Left renal cortex interstitium (tissue), 4 donors: ENCODE measurements at places on chromosomes 16 and 17.

DNA sequence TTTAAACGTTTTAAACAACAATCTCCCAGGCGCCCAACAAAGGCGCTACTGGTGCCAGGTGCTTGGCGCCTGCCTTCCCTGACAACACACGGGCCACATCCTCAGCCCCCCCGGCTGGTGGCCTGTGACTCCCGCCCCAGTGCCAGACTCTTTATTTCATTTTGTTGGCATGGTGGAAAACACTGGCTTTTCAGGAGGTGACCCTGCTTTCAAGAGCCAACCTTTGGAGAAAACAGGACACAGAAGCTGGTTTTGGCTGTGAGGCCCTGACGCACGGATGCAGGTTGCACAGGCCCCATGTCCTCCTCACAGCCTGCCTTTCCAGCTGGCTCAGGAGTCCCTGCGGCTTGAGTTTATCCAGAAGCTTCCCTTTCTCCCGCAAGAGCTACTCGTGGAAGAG, 100.0 kb downstream of the METRNL start:
- DNase-seq = no peak

DNA sequence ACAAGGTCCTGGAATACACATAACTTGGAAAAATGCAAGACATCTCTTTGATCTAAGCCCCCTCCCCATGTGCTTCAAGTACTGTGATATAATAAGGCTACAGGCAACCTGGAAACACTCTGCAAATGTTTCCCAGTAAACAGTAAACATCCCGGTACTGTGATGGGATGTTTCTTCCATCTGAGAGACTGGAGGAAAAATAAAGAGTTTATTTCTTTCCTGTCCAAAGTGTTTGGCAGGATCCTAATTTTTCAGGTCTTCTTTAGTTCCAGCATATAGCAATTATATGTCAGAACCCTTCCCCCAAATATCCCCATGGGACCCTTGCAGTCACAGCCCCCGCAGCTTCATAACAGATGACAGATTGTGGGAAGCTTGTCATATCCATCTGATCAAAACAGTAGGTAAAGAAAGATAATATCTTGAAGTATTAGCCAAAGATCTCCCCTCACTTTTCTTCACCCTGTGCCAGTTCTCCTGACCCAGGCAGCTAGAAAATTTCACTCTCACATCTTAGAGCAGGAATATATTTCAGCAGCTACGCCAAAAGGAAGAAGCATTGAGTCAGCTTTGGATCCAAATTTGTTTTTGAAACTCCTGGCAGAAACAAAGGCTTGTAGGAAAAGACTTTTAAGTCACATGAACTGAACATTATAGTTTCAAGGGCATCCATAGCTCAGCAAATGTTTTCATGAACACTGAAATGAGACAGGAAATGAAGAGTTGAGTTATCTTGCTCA, 141.3 kb downstream of the HS3ST3A1 start:
- no peak for DNase-seq

GRCh38 chr16:48334325-48334724, 50.9 kb downstream of the SIAH1 start:
- no peak for DNase-seq

DNA sequence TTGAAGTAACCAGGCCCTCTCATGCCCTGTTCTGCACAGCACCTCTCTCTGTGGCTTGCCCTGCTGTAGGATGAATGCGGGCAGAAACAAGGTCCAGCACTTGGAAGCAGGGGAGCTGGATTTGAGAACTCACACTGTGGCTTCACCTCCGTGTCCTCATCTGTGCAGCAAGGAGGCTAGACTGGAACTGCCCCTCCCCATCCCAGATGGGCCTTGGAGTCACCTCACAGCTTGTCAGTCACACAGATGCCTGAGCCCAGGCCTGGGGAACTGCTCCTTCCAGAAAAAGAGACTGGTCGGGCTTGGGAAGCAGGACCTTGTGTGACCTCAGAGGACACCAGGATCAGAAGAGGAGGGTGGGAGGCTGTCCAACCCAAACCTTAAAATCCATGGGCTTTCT, 180.8 kb downstream of the CCT6B start:
- no peak for DNase-seq
